ENCODE measurements at places on chromosomes 13 and 19.
A peak's percentile ranks its signal among the peaks of the same experiment; 100 is the strongest.

GRCh38 chr13:100124265-100124664, 35.4 kb downstream of the PCCA start:
- peak; percentile 25 for DNase-seq

- DNase-seq = peak; percentile 94
Measured at GRCh38 chr19:1507763-1508506, 4.9 kb downstream of the ADAMTSL5 start.

DNA sequence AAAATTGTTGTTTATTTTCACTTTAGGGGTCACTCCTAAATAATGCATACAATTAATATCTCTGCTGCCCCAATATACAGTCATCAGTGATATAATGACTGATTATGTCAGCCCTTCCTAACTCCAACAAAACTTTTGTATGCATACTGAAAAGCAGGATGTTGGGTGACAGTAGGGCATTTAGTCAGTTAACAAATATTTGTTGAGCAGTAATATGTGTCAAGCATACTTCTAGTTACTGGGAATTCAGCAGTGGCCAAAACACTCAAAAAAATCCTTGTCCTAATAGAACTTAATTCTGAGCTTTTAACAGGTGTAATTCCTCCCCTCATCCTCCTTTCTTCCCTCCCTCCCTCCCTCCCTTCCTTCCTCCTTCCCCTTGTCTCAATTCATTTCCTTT, 560.7 kb upstream of the KLHL1 start:
- no peak for DNase-seq

DNA sequence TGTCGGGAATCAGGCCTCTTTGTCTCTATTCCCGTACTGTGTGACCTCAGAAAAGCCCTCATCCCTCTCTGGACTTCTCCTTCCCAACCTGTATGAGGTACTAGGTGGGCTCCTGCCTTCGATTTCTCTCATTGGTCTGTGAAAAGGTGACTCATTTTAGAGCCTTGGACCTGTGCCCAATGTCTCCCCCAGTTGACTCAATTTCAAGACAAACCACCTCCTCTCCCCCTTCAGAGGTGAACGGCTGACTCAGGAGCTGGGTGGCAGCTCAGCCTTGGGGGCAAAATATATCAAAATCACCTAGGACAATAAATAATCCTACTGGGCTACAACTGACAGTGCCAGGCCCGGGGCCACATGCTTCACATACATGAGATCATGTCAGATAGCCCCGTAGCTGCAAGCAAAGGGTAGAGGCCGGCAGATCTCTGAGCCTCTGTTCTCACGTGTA, 630 bp downstream of the COQ8B start:
- DNase-seq = peak; percentile 97

All from fibroblast of mammary gland (primary cell).